Ureter (tissue), 1 donor: ENCODE measurements at places on chromosomes 11 and 22. TPM values are rescaled to one million over a fixed set of nuclear protein-coding genes. Genes with fewer than 3 reads are reported as not detected.

DNA sequence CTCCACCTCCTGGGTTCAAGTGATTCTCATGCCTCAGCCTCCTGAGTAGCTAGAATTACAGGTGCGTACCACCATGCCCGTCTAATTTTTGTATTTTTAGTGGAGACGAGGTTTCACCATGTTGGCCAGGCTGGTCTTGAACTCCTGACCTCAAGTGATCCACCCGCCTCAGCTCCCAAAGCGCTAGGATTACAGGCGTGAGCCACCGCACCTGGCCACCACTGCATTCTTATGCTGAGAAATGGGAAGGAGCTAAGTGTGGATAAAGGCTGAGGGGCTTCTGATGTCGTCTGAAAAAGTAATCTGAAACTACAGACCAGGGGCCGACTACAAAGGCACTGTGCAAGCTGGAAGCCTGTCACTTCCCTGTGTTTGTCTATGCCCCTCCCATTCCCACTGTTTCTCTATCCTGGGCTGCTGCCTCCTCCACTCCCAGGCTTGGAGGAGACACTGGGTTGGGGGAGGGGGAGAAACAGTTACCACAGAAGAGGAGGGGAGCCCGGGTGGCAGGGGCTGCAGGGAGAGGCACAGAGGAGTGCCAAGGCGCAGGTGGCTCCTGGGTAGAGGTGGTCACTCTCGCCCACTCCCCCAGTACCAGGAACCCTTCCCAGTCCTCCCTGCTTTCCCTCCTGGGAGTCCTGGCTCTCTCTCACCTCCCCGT lies 2.9 kb upstream of the MTA2 start:
- DNase-seq, result no peak

- DNase-seq, result no peak
Measured at GRCh38 chr11:59787255-59787588, 23.4 kb downstream of the MRPL16 start.

- no peak for DNase-seq
Measured at GRCh38 chr11:119619665-119620064, 109.3 kb downstream of the NECTIN1 start.

- DNase-seq, result no peak
Measured at GRCh38 chr11:13667245-13667644, 1.2 kb upstream of the FAR1 start.

DNA sequence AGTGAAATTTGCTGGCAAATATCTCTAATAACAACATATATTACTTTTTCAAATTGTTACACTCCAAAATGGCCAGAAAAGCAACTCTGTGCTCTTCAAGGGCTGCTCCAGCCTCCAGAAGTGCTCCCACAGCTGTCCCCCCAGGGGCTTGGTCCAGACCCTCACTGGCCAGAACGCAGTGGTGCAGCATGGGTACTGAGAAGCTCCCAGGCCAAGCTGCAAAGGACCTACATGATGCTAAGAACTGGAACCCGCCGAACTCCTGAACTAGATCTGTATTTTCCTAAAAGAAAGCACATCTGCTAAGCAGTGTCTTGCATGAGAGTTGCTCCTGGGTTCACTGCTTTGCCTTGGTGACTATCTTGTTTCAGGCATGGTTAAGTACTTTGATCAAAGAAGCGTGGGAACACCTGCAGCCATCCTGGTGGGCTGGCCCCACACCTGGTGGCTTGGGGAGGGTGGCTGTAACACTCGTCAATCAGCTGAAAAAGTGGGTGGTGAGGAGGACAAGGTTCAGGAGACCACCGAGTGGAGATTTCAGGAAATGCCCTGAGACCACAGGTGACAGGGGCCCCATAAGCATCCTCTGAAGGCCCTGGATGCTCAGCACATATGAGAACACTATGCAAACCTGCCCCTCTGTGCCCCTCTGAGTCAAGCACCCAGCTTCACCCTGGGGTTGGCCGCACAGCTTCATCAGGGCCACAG lies 72.7 kb upstream of the PITPNB start:
- peak; percentile 15 for DNase-seq

- no peak for DNase-seq
Measured at GRCh38 chr11:35618497-35619115, 346 bp downstream of the FJX1 start.

- no peak for DNase-seq
Measured at GRCh38 chr11:78094250-78094649, 14.6 kb upstream of the NDUFC2 start.

LRRC10B gene
- total RNA-seq, result 0.89 TPM

MS4A12 gene
- not detected for total RNA-seq

LYVE1 gene
- 30.8 TPM for total RNA-seq
